ENCODE measurements at places on chromosomes 4 and X.
A peak's percentile ranks its signal among the peaks of the same experiment; 100 is the strongest.

DNA sequence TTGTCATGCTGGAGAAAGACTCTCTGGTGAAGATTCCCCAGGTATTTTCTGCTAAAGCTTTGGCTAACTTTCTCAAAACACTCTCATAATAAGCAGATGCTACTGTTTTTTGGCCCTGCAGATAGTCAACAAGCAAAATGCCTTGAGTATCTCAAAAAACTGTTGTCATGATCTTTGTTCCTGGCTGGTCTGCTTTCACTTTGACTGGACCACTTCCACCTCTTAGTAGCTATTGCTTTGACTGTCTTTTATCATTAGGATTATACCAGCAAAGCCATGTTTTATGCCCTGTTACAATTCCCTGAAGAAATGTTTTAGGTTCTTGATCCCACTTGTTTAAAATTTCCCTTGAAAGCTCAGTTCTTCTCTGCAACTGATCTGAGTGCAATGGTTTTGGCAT, 231.5 kb downstream of the SLC7A11 start:
- no peak for ATAC-seq

GRCh38 chrX:11254417-11255109, 38.6 kb upstream of the AMELX start:
- no peak for ATAC-seq

- peak; percentile 97 for ATAC-seq
Measured at GRCh38 chr4:26058537-26058936, 144.5 kb downstream of the SMIM20 start.

DNA sequence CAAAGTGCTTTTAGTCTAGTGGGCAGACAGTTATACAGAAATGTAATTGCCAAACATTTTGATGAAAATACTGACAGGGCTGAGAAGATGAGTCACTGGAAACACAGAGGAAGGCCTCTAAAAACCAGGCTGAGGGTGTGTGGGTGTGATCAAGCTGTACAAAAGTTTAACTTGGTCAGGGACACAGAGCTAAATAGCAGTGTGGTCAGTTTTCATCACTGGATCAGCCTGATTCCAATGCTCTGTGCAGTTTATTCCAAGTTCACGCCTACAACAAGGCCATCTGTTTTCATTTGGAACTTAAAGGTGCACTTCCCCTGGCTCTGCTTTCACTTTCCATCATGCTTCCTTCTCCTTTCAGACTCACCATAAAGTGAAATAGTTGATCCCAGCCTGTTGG, 10.6 kb downstream of the CENPVL3 start:
- ATAC-seq: peak; percentile 52

Measured in activated T-helper 17 cell treated with anti-CD3 and anti-CD28 coated beads, Interleukin-2, amount 50 U/mL, for 72 hours (primary cell).